ENCODE measurements at places on chromosomes 4 and X.

DNA sequence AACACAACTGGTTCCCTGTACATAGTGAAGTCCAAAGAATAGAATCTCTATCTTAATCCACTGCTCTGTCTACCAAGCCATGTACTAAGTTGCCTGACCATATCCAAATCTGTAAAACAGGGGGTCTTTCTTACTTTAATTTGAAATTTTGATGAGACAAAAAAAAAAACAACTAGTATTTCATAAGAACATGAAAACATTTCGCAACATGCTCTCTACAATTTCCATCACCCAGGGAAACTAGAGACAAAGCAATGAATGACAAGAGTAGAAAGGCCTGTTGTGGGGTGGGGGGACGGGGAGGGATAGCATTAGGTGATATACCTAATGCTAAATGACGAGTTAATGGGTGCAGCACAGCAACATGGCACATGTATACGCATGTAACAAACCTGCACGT, 279.9 kb downstream of the PPP3CA start:
- DNase-seq = no peak

DNA sequence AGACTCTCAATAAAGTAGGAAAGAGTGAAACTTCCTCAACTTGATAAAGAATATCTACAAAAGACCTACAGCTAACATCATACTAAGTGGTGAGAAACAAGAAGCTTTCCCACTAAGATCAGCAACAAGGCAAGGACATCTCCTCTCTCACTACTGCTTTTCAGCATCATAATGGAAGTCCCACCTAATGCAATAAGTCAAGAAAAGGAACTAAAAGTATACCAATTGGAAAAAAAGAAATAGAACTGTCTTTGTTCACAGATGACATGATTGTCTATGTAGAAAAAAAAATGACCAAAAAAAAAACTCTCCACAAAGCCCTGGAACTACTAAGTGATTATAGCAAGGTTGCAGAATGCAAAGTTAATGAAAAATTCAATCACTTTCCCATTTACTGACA, 25.1 kb upstream of the SH3RF1 start:
- DNase-seq = no peak

DNA sequence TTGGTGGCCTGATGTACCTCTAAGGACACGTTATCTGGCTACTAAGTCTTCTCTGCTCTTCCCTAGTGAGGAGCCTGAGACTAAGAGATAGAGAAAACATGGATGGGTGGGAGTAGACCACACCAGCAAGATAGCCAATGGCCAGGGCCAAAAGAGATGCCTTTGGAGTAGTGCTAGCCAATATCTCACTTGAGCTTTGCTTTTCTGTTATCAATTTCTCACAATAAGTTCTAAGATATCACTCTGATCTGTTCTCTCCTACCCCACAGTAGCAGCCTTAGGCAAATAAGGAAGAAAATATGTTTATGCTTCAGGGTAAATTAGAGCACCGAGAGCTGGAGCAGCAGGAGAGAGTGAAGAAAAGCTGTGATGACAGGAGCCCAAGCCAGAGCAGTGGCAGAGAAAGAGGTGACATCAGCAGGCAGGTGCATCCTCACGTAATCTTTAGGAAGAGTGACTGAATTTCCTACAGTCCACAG, 343.9 kb upstream of the NOCT start:
- no peak for DNase-seq

GRCh38 chr4:24404281-24404680, 180.1 kb downstream of the DHX15 start:
- no peak for DNase-seq

DNA sequence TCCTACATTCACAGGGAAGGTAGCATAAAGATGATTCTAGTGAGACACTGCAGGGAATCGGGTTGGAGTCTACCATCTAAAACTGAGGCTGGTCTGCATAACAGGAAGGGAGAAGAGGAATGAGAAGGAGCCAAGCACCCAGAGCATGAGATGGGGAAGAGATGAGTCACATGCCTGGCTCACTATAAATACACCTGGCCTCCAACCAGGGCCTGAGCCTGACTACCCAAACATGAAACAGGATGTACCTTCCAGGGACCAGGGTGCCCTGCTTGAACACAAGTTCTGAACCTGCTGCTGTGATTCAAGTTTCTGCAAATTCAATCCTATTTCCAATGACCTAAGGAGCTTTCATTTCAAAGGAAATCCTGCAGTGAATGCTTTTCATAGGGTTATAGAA, 24.9 kb downstream of the CD99L2 start:
- DNase-seq = no peak

DNA sequence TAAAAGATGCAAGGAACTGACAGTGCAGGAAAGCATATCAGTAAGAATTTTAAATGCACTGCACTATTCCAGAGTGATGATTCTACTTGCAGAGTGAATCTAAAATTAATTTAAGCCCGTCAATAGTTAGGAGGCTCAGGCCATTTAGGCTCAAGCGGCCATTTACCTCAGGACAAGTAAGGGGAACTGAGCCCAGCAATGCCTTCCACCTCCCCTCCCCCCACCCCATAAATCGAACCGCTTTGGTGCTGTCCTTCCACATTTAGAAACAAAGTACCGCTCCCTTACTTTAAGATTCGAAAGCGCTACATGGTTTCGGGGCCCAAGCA, 665 bp downstream of the RBM41 start:
- DNase-seq = no peak

GRCh38 chr4:137635601-137636000, 103.3 kb upstream of the PCDH18 start:
- DNase-seq = no peak

DNA sequence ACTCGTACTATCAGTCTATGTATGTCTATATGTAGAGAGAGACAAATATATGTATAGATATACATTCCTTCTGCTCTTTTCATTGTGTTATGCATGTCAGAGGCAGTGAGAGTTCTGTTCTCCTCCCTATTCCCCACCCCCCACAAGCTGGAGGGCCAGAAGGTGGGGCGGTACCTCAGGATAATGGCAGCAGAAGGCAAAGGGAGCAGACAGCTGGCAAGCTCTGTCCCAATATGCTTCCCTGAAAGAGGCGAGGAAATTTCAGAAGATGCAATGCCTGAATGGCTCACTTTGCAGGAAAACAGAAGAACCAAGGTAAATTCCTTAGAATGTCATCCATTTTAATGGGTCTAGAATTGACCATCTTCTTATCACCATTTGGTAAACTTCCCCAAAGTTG, 114.4 kb downstream of the NAA11 start:
- no peak for DNase-seq

- DNase-seq = peak; percentile 36
These were observed 723 bp downstream of the MORC4 start for GRCh38 chrX:106999002-106999975.

DNA sequence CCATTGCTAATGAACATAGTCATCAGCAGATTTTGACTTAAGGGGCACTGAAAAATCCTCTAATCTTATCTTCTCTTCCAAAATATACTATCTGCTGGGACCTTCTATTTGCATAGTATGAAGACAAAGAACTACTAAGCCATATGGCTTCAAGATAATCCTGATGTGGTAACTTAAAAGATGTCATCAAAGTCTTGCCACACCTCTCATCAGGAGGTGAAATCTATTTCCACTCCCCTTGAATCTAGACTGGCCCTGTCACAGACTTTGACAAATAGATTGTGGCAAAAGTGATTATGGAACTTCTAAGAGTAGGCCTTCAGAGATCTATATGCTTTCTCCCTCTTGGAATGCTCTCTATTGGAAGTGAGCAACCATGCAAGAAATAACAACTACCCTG, 27.3 kb upstream of the TET2 start:
- DNase-seq = no peak

DNA sequence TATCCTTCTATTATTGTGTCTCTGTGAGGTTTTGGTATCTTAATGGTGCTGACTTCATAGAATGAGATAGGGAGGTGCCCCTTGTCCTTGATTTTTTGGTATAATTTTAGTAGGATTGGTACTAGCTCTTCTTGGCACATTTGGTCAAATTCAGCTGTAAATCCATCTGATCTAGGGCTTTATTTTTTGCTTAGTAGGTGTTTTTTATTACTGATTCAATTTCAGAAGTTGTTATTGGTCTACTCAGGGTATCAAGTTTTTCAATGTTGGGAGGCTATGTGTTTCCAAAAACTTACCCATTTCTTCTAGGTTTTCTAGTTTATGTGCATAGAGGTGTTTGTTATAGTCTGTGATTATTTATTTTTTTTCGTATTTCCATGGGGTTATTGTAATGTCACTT, 103.3 kb downstream of the SH3BGRL start:
- no peak for DNase-seq

- no peak for DNase-seq
These were observed 1114.7 kb upstream of the PABPC4L start for GRCh38 chr4:135316266-135316779.

GRCh38 chr4:7868892-7869471, 70.7 kb downstream of the AFAP1 start:
- DNase-seq = no peak

- DNase-seq = no peak
These were observed 218.4 kb upstream of the BMP3 start for GRCh38 chr4:80812145-80812544.

DNA sequence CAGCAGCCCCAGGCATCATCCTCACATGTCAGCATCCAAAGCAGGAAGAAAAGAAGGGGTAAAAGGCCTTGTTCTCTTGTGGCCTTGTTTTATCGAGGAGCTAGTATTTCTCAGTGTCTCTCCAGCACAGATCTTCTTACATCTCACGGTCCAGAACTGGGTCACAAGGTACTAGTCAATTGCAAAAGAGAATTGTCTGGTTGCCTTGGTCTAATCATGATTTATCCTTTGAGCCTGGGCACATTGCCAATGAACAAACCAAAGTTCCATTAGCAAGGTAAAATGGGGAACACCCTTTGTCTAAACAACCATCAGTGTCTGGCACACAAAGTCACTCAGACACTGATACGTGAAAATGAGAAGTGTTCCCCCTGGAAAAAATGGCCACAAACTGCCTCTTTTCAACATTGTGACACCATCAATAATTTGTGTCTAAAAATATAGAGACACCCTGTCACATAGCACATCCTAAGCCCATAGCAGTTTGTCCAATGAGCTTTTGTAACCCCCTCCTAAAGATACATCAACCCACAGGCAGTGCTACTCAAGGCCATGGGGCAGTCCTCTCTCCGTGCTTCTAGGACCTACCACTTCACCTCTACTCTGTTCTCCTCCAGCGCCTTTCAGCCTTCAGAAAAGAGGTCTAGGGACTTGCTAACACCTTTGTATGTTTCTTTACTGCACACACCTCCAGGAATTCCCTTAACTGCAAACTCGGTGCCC, 534.4 kb downstream of the MID1IP1 start:
- no peak for DNase-seq

GRCh38 chrX:37470711-37471110, 100.8 kb upstream of the LANCL3 start:
- DNase-seq = no peak

DNA sequence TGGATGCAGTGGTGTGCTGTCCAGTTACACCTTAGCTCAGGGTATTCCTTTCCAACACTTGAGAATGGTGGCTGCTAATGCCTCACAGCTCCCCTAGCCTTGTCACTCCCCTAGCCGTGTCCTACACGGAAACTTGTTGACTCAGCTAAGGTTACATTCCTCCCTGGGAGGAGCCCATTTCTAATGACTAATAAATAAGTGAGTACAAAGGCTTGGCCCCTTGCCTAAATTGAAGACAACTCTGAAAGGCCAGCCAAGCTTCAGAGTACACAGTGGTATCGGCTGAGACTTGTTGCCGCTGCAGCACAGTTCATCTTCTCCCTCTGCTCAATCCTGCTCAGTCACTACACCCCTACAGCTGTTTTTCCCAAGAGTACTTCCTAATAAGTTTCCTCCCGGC, 21.2 kb upstream of the SLC25A31 start:
- no peak for DNase-seq

DNA sequence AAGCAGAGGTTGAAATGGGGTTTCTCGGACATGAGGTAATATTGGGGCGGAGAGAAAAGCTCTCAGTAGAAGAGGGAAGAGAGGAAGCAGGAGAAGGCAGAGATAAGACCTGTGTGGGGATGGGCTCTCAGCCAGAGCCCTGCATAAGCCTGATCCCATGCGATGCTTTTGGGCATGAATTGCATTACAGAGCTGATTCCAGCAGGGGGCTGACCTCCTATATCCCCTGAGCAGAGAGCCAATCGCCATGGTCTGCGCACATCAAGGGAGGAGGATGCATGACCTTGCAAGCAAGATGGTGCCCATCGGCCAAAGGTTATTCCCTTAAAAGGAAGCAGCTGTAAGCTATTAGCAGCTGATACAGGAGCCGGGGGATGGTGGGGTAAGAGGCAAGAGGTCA, 7.6 kb downstream of the ANOS1 start:
- DNase-seq = no peak

DNA sequence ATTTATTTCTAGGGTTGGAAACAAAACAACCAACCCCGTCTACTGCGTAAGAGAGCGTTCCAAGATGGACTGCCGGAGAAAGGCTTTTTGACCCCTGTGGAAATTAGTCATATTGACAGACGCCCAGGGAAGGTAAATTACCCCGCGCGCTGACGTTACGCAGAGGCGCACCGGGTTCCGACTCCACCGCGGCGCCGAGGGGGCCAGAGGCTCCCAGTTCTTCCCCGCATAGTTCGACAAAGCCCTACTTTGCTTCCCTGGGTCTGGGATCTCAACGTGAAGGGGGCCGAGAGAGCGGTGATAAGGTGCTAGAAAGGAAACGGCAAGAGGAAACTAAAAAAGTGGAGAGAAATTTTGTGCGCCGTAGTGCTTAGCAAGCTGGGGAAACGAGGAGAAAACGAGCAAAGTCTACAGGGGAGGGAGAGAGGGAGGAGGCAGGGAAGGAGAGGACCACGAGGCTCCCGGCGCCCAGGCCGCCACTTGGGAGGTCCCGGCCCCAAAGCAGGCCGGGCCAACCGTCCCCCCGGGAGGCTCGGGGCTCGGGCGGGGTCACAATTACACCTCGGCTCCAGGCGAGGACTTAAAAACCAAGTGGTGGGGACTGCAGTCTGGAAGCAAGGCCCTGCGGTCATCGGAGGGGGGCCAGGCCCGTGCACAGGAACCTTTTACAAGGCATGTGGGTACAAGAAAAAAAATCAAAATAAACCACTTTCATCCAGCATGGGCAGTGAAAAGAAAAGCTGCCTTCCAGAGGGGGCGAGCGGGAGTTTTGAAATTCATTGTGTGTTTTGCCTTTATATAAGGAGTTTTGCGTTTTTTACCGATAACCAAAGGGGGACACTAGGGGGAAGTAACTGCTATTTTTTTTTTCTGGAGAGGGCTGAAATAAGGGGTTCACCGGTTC, 13.2 kb downstream of the HAND2 start:
- DNase-seq = no peak

GRCh38 chr4:106704253-106704870, 331.8 kb downstream of the DKK2 start:
- DNase-seq = no peak

- DNase-seq = no peak
These were observed 40.9 kb upstream of the HMX1 start for GRCh38 chr4:8912506-8912905.

- DNase-seq = no peak
These were observed 96.9 kb downstream of the CHRDL1 start for GRCh38 chrX:110698696-110699095.

- no peak for DNase-seq
These were observed 17.0 kb upstream of the TBL1X start for GRCh38 chrX:9447906-9448305.

DNA sequence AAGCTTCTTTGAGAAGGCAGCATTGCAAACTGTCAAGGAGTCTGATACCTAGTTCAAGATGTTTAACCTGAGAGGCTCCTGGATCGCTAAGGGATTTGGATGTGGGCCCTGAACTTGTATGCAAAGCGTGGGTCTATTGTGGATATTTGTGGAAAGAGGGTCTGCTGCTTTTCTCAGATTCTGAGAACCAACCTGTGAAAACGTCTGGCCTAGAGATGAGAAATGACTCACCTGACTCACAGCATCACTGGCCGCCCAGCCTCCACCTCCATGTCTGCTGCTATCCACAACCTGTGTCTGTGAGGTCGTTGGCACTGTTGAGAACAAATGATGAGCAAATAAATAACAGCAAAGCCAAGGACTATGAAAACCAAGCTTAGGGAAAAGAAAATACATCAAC, 33.3 kb upstream of the PROM1 start:
- DNase-seq = no peak
